Kidney glomerular epithelial cell (primary cell): ENCODE measurements at places on chromosomes 5 and 9.
A peak's percentile ranks its signal among the peaks of the same experiment; 100 is the strongest.

DNA sequence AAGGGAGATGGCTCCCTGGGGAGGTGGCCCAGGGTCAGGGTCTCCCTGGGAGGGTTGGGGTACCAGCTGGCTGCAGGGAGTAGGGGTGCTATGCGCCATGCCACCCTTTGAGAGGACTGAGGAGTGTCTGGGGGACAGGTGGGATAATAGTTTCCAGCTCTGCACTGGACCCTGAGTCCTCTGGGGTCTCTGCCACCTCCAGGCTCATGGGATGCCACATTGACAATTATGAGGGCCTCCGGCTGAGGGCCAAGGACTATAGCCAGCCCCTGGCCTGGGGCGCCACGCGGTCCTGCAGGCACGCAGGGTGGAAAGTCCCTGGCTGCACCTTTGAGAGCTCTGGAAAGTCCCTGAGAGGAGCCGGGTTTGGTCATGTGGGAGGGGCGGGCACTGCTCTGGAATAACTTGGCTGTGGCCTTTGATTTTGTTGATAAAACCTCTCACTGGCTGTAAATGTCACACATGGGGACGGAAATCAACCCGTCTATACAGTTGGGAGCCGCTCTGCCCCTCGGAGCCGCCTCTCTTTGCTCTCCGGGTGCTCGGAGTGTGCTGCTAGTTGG is 16.0 kb downstream of the TRAF2 start:
- DNase-seq, result peak; percentile 86

GRCh38 chr9:126678989-126679388 is 65.3 kb downstream of the LMX1B start:
- DNase-seq, result no peak

DNA sequence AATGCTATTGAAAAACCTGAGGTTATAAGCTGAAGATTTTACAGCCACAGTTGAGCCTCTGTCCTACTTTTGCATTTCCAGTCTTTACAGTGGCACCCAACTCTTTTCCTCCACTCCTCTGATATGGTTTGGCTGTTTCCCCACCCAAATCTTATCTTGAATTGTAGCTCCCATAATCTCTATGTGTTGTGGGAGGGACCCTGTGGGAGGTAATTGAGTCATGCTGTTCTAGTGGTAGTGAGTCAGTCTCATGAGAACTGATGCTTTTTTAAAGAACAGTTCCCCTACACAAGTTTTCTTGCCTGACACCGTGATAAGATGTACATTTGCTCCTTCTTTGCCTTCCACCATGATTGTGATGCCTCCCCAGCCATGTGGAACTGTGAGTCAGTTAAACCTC is 646.1 kb upstream of the SEMA6A start:
- peak; percentile 18 for DNase-seq

- DNase-seq, result no peak
These were observed 278 bp upstream of the NIPSNAP3A start for GRCh38 chr9:104747245-104747564.
